ENCODE measurements at places on chromosomes 4 and X. TPM values are rescaled to one million over a fixed set of nuclear protein-coding genes. Genes with fewer than 3 reads are reported as not detected.

The USP53 gene
- 4.9 TPM for polyA plus RNA-seq

- no peak overlapping the region for H3K4me3 ChIP-seq
- no peaks in the 10 kb centered on the region for H3K36me3 ChIP-seq
- no peak overlapping the region for H3K27ac ChIP-seq
- no peaks in the 10 kb centered on the region for H3K4me1 ChIP-seq
These were observed 21.3 kb upstream of the OPHN1 start for GRCh38 chrX:68454476-68455150.

GRCh38 chr4:48178931-48179330 is 44.9 kb upstream of the TXK start:
- H3K27me3 ChIP-seq, result no peaks in the 10 kb centered on the region
- no peaks in the 10 kb centered on the region for H3K36me3 ChIP-seq
- no peak overlapping the region for H3K27ac ChIP-seq
- DNase-seq, result no peak
- H3K4me1 ChIP-seq, result no peaks in the 10 kb centered on the region

DNA sequence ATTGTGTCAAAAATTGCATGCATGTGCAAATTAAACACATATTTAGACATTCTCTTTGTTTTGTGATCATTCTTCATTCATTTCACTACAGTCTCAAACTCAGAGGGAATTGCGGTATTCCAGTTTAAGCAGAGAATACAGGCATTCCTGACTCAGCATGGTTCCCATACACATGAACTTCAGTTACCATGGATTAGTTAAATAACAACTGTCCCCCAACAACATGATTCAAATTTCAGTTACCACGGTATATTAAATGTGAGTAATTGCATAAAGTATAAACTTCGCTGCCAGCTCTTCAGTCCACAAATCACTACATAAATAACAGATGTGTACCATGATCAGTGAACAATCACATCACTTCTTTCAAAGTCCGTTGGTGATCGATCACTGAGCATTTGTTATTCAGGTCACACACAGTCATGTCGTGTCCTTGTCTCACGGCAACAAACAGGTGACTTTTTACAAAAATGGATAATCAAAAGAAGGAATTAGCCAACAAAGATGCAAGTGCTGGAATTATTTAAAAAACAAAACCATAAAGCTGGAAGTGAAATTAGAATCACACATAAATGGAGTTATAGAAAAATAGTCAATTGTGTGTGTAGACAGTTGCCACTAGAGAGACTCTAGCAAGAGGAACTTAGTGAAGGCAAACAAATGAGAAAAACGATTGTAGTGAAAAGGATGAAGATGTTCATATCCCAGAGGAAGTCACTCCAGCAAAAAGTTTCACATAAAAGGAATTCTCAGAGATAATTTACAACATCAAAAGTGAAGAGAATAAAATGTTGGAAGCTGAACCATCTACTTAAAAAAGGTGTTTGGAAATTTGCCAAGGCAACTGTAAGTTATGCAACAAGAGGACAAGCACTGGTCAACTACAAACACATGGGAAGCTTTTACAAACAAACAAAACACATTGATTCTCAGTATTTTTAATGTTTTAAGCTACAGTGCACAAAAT is 138.6 kb upstream of the SMARCAD1 start:
- no peak for DNase-seq
- no peak overlapping the region for H3K4me3 ChIP-seq
- H3K27ac ChIP-seq, result no peak overlapping the region
- H3K36me3 ChIP-seq, result no peaks in the 10 kb centered on the region
- H3K4me1 ChIP-seq, result no peaks in the 10 kb centered on the region
- H3K27me3 ChIP-seq, result no peaks in the 10 kb centered on the region

The EFNB1 gene
- polyA plus RNA-seq, result 21.9 TPM

DNA sequence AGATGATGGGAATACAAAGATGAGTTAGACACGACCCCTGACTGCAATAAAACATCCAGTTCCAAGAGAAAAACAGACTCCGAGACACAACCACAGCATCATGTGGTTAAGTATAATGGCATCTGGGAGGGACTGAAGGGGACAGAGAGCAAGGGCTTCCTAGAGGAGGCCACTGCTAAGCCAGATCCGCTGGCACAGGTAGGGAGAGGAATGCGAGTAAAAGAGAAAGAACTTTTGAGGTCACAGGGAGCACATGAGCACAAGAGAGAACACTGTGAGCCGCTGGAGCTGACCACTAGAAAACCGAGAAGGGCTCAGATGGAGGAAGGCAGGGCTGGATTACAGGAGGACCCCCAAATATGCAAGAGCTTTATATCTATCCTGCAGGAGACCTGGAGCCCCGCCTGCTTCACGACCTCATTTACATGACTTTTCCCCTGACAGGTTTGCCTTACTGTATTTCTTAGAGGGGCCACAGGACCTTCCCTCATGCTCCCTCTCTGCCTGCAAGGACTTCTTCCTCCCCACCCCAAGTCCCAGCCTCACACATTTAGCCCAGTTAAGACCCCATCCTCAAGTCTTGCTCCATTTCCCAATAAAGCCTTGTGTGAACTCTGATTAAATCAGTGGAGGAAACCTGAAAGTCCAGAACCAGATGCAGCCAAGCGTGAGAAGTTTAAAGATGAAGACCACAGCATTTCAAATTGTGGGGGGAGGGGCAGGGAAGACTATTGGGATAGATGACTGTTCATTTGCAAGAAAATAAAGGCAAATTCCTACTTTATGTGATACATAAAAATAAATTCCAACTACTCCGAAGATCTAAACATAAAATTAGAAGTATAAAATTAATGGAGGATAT is 29.6 kb downstream of the MFAP3L start:
- DNase-seq, result no peak
- no peaks in the 10 kb centered on the region for H3K36me3 ChIP-seq
- no peaks in the 10 kb centered on the region for H3K4me1 ChIP-seq
- no peak overlapping the region for H3K27ac ChIP-seq
- H3K4me3 ChIP-seq, result no peak overlapping the region

DNA sequence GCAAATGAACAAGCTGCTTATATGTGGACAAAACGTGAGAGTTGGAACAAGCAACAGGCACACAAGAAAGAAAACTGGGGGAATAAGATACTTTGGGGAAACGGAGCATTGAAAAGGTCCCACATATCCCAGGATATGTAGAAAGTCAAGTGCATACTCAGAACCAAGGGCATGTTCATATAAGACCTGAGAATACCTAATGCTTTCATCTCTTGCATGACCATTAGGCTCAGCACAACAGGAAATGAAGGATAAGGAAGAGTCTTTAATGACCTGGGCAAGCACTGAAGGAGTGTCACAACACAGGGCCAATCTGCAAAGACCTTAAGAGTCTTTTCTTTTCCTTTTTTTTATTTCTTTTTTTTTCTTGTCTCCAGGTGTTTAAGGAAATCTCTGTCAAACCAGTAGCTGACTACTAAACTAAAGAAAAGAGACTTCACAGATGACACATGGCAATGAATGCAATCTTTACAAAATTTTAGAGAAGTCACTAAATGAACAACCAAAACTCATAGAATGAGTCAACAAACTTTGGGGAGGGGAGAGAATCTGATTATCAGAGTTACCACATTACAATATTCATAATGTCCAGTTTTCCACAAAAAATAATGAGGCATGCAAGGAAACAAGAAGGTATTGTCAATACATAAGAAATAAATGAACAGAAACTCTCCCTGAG is 67.9 kb upstream of the STK26 start:
- no peaks in the 10 kb centered on the region for H3K4me1 ChIP-seq
- H3K36me3 ChIP-seq, result no peaks in the 10 kb centered on the region
- no peak overlapping the region for H3K27ac ChIP-seq
- H3K4me3 ChIP-seq, result no peak overlapping the region
- no peaks in the 10 kb centered on the region for H3K27me3 ChIP-seq
- no peak for DNase-seq

- no peak overlapping the region for H3K27ac ChIP-seq
- H3K36me3 ChIP-seq, result no peaks in the 10 kb centered on the region
- H3K27me3 ChIP-seq, result no peaks in the 10 kb centered on the region
- H3K4me3 ChIP-seq, result no peak overlapping the region
- DNase-seq, result no peak
These were observed 67.4 kb downstream of the EMCN start for GRCh38 chr4:100450449-100450848.

DNA sequence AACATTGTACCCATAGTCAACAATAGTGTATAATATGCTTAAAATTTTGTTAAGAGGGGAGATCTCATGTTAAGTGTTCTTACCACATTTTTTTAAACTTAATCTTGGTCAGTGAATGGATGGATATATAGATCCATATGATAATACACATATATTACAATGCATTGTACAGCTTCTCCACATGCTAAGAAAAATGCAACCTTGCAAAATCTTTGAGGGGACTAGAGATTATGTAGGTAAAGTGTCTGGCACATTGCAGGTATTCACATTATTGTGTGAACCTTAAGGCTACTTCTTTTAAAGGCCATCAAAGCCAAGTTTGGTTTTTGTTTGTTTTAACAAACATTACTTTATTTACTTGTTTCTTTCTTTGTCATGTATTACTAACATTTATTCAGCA is 10.4 kb upstream of the GPC3 start:
- no peaks in the 10 kb centered on the region for H3K36me3 ChIP-seq
- DNase-seq, result no peak
- H3K4me3 ChIP-seq, result no peak overlapping the region
- H3K27me3 ChIP-seq, result no peaks in the 10 kb centered on the region

DNA sequence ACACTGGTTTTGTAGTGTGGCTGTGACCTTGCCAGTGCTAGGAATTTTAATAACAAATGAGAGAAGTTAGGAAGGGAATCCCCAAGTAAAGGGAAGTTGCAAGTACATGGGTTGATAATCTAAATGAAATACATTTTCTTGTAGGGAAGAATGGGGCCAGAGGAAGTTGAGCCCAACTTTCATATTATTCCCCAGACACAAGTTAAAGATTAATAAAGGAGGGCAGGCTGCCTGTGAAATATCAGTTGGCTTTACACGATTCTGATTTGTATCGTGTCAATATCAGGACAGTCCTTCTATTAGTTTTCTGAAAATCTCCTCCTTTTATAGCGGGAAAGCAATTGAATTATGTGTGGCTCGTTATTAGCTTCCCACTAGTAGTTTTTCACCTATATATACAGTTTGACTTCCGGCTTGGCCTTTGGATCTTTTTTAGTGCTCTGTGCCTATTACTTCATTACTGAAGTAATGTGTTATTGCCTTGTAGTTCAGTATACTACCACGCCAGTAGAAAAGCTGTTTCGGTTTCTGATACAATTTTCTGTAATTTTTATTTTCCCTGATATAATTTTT is 1.7 kb downstream of the PDLIM5 start:
- H3K4me3 ChIP-seq, result peak overlapping the region; percentile 33
- no peaks in the 10 kb centered on the region for H3K27me3 ChIP-seq
- peak overlapping the region; percentile 95 for H3K27ac ChIP-seq
- DNase-seq, result peak; percentile 88
- H3K36me3 ChIP-seq, result no peaks in the 10 kb centered on the region

The IRAK1 gene
- polyA plus RNA-seq, result 118 TPM

DNA sequence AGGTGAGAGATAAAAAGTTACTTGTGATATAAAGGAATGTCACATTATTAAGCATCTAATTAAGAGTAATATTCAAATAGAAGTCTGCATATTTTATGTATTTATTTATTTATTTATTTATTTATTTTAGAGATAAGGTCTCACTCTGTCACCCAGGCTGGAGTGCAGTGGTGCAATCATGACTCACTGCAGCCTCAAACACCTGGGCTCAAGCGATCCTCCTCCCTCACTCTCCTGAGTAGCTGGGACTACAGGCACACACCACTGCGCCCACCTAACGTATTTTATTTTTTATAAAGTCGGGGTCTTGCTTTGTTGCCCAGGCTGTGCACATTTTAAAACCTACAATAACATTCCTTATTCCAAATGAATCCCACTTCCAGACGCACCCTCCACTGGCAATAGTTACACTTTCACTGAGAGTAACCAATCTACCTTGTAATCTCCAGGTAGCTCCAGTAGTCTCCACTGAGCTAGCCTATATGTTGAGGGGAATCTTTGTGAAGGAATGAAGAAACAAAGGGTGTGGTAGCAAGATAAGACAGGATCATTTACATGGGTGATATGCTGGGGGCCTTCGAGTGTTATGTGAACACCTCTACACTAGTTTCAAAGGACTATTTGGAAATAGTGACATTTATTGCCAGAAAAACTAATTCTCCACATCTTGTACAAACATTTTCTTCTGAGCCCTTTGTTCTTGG is 11.9 kb downstream of the SH3D19 start:
- H3K27me3 ChIP-seq, result no peaks in the 10 kb centered on the region
- peaks cover 39% of the 10 kb centered on the region for H3K4me1 ChIP-seq
- H3K4me3 ChIP-seq, result no peak overlapping the region
- H3K27ac ChIP-seq, result peak overlapping the region; percentile 39
- DNase-seq, result peak; percentile 73

The CYLC1 gene
- polyA plus RNA-seq, result not detected

The XAGE2 gene
- polyA plus RNA-seq, result 1.6 TPM

The CENPVL2 gene
- polyA plus RNA-seq, result not detected

DNA sequence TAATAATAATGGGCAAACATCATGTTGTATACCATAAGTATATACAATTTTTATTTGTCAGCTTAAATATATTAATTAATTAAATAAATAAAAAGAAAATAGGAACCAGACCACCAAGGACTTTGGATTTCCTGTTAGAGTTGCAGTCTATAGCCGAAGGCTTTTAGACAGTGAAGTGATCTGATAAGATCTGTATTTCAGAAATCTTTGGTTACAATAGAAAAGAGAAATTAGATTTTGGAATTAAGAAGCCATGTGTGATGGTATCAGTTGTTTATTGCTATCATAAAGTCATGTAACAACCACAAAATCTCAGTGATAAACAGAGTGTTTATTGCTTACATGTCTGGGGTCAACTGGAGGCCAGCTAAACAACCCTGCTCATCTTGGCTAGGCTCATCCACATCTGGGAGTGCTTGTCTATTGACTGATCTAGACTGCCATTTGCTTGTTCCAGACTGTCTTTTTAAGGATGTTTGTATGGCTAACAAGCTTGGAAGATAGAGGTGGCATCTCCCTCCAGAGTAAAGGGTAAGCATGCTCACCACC is 142.1 kb upstream of the USP9X start:
- H3K4me3 ChIP-seq, result no peak overlapping the region
- DNase-seq, result no peak
- no peaks in the 10 kb centered on the region for H3K4me1 ChIP-seq
- no peaks in the 10 kb centered on the region for H3K27me3 ChIP-seq
- no peak overlapping the region for H3K27ac ChIP-seq

DNA sequence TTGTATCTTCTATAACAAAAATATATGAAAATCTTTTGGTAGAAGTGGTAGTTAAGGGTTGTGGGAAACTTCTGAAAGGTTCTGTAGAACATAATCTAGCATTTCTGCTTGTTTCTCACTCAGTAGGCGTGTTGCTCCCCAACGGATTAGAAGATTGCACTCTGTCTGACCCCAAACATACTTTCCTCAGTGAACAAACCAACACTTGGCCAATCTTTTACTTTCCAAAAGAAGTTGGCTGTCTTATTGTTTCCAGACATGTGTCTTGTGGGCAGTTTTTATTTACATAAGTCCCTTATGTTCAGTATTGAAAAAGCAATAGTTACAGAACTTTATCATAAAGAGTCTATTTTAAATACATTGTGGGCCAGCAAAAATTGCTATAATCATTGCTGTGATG is 312.8 kb upstream of the EPHA5 start:
- no peak overlapping the region for H3K4me3 ChIP-seq
- no peaks in the 10 kb centered on the region for H3K4me1 ChIP-seq
- no peaks in the 10 kb centered on the region for H3K27me3 ChIP-seq
